GM18507 (cell line): ENCODE measurements at places on chromosomes 2 and 18.

GRCh38 chr2:65549257-65549627, 116.8 kb upstream of the SPRED2 start:
- no peak for DNase-seq

GRCh38 chr2:148643421-148643820, 1.1 kb upstream of the EPC2 start:
- no peak for DNase-seq

DNA sequence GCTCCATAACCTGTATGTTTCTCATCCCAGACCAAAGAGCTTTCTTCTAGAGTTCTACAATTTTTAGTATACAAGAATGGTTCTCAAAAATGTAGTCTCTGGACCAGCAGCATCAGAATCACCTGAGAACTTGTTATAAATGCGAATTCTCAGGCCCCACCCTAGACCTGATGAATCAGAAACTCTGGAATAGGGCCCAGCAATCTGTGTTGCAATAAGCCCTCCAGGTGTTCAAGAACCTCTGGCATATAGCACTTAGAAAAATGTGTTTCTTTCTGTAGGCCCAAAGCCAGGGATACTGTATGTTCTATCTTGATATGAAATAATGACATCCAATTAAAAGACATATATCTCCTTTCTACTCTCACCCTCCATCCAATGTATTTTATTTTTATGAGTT, 10.4 kb downstream of the PAIP2B start:
- no peak for DNase-seq

DNA sequence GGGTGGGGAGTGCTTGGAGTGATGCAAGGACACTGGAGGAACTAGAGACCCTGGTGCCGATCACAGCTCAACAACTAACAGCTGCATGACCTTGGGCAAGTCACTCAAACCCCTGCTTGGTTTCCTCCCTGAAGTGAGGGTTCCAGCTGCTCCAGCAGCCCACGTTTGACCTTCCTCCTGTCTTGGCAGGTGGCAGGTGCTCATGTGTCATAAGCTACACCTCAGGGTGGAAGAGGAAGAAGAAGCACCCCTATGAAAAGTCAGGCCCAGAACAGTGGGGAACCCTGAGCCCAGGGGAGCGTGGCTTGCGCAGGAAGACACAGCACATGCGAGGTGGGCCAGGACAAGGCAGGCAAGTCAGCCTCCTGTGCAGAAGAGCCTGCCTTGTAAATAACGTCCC, 42.4 kb downstream of the MRPL35 start:
- DNase-seq: no peak

DNA sequence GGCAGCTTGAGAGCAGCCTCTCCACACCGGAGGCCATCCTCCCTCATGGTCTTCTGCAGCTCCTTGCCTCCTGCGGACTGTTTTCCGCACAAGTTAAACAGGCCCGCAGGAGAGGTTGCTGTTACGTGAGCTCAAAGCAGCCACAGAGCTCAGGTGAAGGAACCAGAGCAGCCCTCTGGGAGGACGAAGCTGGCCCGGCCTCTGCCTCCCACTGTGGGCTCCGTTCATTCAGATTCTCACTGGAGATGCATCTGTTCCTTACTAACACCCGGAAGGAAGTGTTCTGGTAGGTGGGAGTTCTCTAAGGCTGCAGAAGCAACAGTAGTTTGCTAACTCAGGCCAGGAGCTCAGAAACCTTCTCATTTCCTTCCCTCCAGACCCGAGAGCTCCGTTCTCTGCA, 10.9 kb downstream of the DIPK1C start:
- DNase-seq: no peak

DNA sequence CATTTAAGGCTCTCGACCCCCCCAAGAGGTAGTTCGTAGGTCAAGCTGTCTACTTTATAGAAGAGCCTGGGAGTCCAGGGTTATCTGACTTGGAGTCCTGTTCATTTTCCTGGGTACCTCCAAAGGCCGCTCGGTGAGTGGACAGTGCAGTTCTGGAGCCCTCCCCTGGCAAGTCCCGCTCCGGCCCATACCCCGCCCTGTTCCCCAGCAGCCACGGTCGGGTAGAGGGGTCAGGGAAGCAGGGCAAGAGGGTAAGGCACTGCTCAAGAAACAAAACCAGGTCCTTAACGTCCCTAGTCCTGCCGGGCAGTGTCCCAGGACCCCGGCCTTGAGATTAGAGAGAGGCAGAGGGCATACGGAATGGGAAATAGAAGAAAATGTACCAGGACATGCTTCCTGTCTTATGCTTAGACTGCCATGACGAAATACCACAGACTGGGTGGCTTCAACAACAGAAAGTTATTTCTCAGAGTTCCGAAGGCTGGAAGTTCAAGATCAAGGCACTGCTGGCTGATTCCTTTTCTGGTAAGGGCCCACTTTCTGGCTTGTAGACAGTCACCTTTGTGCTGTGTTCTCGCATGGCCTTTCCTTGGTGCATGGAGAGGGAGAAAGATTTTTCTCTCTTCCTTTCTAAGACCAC, 5.4 kb upstream of the HPCAL1 start:
- DNase-seq: no peak

- DNase-seq: peak; percentile 11
Measured at GRCh38 chr2:1140389-1141003, 189.8 kb downstream of the SNTG2 start.

GRCh38 chr2:62631160-62632085, 74.1 kb upstream of the EHBP1 start:
- no peak for DNase-seq

GRCh38 chr2:181658444-181658843, 1.5 kb upstream of the CERKL start:
- no peak for DNase-seq

DNA sequence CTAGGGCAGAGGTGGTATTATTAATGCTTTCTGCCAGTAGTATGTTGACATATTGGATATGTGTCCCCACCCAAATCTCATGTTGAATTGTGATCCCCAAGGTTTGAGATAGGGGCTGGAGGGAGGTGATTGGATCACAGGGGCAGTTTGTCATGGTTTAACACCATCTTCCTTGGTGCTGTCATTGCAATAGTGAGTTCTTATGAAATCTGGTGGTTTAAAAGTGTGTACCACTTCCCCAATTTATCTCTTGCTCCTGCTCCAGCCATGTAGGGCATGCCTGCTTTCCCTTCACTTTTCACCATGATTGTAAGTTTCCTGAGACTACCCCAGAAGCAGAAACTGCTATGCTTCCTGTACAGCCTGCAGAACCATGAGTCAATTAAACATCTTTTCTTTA, 47.1 kb upstream of the THSD7B start:
- no peak for DNase-seq

- no peak for DNase-seq
Measured at GRCh38 chr2:127541809-127542208, 6.3 kb downstream of the MYO7B start.

DNA sequence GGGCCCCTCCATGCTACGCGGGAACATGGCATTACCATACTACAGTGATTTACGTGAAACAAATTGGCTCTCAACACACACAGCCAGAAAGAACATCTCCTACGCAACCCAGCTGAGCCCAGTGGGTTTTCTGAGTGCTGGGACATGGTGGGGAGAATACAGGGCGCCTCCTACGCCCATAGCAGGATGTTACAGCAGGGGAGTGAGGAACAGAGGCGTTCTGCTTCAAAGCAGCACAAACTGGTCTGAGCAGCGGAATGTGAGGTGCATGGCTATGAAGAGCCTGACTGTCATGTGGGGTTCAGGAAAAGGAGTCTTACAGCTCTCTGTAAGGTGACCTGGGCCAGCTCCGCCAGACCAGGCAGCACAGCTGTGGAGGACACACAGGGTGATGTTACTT, 108.6 kb upstream of the REV1 start:
- DNase-seq: no peak

DNA sequence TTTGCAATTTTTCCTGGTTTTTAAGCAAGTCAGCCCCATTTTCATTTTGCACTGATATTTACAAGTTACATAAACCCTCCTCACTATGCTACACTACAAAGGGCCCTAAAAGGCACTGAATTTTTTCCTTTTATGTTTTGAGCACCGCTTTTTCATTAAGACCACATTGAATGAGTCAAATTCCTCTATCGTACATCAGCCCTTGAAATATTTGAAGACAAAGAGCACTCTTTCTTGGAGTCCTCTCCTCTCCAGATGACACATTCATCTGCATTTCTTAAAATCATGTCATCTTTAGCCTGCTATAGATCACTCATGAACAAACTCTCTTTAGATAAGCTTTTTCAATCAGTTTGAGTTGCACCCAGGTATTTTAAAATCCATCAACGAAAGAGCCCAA, 306.6 kb upstream of the SOX11 start:
- no peak for DNase-seq

- DNase-seq: no peak
Measured at GRCh38 chr18:78891185-78891762, 88.3 kb upstream of the SALL3 start.

DNA sequence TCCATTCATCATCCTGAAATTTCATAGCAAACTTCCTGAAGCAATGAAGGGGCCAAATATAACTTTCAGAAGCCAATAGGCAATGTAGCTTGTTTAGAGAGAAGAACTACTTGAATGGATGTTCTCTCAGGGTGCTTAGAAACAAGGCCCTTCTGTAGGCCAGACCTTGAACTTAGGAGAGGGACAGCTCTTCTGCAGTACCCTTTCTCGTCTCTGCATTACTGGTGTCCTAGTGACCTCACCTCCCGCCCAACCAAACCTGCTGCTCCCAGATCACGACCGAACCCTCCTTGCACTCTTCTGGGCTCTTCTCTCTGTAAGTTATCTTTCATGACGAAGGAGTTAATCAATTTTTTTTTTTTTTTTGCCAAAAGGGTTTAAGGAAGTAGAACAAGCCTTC, 543.9 kb downstream of the TDRD15 start:
- no peak for DNase-seq

GRCh38 chr2:134079373-134079772, 174.5 kb upstream of the MGAT5 start:
- peak; percentile 20 for DNase-seq

GRCh38 chr2:48626047-48626446, 8.4 kb downstream of the GTF2A1L start:
- DNase-seq: no peak

- DNase-seq: no peak
Measured at GRCh38 chr18:29241199-29241598, 1064.3 kb upstream of the CDH2 start.

GRCh38 chr2:29262681-29263260, 147.6 kb downstream of the CLIP4 start:
- no peak for DNase-seq

- DNase-seq: peak; percentile 53
Measured at GRCh38 chr2:112259509-112260294, 4.9 kb upstream of the ZC3H8 start.
